ENCODE measurements at places on chromosomes 11 and 22. TPM values are rescaled to one million over a fixed set of nuclear protein-coding genes. Genes with fewer than 3 reads are reported as not detected.
A peak's percentile ranks its signal among the peaks of the same experiment; 100 is the strongest.

The CST6 gene
- 0.34 TPM for total RNA-seq

The CASP5 gene
- total RNA-seq, result not detected

DNA sequence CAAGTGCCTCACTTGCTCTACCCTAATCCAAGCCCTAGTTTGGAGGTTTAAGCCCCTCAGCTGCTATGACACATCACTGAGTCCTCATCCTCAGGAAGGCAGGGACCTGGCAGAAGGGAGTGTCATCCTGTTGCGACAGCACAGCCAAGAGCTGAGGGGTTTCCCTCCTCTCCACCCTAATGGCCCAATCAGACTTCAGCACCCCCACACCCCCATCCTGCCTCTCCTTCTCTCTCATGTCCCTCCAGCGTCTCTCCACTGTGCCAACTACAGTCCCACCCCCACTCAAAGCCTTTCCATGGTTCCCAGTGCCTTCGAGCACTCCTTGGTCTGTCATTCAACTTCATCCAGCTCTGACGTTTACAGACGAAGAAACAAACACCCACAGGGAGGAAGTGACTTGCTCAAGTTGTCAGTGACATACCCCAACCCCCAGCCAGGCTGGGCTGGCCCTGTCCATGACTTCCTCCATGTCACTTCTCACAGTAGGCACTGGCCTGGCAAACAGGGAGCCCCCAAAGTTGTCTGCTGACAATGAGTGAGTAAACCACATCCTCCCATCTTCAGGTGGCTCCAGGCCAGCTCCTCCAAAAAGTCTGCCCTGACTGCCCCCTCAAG is 15.6 kb downstream of the ARAP1 start:
- peak; percentile 75 for DNase-seq

DNA sequence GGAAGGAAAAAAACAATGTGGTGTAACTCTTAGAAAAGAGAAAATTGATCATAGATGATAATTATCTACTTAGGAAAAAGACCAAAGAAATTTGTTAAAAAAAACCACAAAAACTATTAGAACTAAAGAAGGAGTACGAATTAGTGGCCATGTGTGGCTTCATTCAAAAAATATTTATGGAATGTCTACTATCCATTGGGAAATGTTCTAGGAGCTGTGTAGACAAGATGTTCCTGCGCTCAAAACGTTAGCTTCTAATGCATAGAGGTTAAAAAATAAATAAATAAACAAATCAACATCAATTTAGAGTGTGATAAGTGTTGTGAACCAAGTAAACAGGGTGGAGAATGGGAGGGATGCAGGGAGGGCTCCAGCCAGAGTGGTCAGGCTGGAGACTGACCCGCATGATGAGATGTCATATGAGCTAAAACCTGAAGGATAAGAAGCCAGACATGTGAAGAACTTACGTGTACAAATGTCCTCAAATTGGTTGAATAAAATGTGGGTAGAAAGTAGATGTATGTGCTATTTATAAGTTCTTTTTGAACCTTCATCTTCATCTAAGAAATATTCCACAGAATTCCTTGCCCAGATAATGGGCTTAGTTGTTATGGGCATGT is 4.3 kb upstream of the EXPH5 start:
- DNase-seq, result no peak

GRCh38 chr11:1049431-1049891 is 12.9 kb upstream of the MUC6 start:
- no peak for DNase-seq

DNA sequence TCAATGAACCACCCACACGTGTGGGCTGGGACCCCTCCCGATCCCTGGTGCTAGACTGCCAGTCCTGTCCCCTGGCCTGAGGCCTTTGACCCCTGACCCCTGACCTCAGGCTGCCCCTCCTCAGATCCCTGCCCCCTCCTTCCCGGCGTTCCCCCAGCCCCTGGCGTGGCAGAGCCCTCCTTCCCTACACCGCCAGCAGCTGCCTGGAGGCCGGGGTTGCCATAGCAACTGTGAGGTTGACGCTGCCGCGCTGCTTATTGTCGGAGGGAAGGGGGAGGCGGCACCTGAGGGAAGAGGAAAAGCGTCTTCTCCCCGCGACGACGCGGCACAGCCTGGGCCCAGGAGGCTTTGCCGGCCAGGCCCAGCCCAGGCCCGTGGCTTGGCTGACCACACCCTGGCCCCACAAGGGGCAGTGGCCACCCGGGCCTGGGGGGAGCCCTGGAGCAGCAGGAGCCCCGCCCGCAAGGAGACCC is 32.6 kb downstream of the SHANK3 start:
- no peak for DNase-seq

GRCh38 chr11:93737904-93738612 is 3.2 kb downstream of the TAF1D start:
- no peak for DNase-seq

DNA sequence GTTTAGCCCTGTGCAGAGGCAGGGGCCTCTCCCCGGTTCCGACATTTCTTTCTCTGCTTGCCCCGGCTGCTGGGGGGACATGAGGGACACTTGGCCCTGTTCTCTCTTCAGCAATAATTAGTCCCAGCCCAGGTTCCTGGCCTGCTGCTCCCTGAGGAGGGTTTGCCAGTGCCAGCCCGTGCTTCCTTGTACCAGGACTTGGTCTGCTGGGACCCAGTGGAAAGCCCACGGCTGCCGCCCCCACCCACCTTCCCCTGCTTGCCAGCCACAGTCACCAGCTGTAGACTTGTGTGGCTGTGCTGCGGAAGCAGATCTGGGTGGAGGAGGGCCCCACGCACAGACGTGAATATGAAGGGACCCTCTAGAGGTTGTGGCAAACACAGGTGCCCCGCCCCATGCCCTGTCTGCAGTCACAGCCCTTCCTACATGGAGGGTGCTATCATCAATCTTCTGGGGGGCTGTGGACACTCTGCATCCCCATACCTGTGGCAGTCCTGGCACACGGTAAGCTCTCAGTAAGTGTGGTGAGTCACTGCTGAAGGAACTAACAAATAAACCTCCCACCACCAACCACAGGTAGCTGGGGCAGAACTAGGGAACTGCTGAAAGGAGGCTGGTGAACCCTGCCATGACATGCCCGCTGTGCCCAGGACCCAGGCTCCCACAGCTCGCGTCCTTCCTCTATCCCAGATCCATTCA is 949 bp downstream of the TP53AIP1 start:
- no peak for DNase-seq

DNA sequence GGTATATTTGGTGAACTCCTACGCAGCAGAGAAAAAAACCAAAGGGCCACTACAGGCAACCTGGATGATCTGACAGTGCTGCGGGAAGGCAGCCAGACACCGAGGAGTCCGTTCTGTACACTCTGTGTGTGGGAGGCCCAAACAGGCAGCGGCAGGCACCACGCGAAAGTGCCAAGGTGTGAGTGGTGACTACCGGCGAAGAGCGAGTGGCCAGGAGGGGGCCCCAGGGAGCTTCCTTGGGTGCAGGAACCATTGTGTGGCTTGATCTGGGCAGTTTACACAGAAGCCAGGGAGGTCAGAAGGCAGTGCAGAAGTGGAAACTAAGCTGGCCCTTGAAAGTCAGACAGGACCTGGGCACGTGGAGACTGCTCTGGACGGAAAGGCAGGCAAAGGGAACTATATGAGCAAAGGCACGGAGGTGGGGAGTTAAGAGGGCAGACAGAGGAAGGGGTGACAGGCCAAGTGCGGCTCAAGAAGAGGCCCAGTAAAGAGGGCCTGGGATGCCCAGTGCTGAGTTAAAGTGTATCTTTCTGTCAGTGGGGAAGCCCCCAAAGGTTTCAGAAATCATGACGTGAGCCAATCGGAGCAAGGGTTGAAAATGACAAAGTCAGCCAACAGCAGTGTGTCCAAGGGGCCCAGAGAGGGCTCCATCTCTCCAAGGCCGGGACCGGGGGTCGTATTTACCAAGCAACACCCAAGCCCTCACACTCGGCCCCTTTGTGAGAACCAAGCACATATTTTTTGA is 10.6 kb downstream of the TMEM184B start:
- DNase-seq, result peak; percentile 59

Measured in activated T-cell treated with anti-CD3 and anti-CD28 coated beads, Interleukin-2, amount 50 U/mL, for 72 hours (primary cell).